ENCODE measurements at places on chromosomes 3 and 15.

DNA sequence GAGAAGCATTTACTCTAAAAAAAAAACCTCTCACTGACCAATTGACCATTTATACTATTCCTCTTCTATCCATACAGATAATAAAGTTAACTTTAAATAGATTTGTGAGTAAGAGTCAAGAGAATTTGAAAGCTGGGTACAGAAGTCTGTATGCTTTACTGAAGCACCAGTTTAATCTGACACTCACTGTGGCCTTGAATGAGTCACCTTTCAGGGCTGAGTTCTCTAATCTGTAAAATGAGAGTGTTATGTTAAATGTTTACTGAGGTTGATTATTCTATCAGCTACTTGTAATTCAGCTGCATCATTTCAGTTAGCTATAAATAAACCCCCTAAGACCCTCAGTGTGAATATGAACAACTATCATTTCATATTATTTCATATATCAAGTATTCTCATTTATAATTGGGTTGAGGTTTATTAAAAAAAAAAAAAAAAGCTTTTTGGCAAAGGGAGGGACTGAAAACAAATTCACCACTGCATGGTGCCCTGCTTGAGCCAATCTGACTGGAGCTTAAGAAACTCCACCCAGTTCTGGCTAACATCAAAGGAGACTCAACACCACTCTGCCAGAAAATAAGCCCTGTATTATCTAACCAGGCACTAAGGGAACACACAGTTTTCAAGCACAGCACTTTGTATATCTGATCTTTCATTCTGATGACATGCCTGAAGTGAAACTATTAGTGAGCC is 2.8 kb downstream of the MAP4 start:
- no peak for DNase-seq

DNA sequence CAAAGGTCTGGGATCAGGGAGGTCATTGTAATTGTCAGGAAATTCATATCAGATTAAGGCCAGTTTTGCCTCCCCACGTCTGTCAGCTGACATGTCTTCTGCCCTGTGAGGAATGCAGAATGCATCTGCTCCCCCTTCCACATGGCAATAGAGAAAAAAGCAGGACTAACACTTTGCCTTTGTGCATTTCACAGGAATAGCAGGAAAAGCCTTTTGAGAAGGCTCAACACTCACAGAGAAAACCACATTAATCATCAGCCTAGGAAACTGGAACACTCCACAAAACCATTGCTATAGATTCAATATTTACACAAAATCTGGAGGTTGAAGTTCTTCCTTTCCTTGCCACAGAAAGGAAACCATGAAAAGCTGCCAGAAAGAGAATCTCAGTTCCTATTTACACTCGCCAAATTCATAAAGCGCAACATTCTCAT is 165.2 kb upstream of the HES1 start:
- DNase-seq = no peak

DNA sequence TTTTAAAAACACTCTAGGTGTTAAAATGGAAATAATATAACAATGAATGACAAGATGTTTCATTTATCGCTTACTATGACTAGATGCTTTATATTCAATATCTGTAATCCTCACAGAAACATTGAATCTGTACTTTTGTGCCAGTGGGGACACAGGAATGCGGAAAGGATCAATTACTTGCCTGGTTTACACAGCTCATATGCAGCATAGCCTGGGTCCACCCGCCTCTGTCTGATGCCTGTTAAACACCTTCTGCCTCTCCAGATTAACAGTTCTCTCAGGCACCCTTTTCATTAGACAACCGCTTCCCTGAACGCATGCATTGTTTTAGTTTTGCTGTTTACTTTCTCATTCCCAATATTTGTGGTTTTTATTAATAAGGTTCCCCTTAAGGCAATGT is 12.9 kb upstream of the KCNAB1 start:
- DNase-seq = no peak

GRCh38 chr3:64039981-64040733 is 16.9 kb upstream of the PSMD6 start:
- no peak for DNase-seq

- no peak for DNase-seq
Observed at GRCh38 chr15:68626739-68627138, 47.9 kb downstream of the CORO2B start.

DNA sequence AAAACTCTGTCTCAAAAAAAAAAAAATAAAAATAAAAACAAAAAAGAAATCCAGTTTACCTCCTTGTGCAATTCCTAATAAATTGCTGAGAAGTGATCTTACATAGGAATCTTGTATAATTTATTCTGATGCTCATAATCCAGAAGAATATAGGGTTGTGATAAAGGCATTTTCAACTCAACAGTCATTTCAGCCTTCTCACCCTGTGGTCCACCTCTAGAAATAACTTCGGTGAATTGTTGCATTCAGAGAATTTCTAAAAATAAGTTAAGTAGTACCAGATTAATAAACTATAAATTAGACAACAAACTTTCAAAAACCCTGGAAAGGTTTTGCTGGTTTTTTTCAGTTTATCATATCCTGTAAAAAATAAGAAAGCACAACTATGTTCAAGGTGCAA is 20.2 kb downstream of the RAF1 start:
- no peak for DNase-seq

GRCh38 chr3:158769549-158769948 is 32.3 kb upstream of the MFSD1 start:
- no peak for DNase-seq
